ENCODE measurements at places on chromosomes 6 and 20.

DNA sequence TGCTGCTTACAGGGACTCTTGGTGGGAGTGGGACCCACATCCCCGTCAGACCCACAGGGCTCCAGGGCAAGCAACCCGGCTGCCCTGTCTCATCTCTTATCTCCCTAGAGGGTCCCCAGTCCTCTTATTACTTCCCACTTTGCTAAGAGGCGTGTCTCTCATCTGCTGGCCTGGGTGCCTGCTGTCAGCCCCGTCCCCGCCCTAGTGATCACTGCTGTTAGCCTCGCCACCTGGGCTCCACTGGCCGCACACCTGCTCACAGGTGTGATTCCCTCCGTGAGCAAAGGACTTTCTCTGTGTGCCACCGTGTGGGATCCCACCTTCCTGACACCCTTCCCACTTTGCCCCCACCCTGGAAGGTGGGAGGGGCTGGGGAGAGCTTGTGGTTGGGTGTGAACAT is 57.6 kb downstream of the TCP11 start:
- no peak for ATAC-seq

DNA sequence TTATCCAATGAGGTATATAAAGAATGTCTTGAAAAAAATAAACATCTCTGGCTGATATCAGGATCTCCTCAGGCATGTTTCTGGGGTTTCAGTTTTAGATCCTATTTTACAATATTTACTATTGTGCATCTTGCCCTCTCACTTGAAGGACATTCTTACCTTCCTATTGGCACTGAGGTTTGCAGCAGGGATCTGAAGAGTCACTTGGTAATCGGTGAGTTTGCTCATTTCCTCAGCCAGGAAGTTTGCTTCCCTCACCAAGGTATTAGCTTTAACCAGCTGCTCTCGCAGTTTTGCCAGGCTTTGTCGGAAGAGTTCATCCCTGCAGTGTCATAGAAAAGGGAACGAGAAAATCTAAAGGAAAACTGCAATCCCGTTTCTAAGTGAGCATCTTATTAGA is 101.9 kb upstream of the NUP153 start:
- no peak for ATAC-seq

GRCh38 chr20:4009309-4009708 is 6.0 kb downstream of the RNF24 start:
- no peak for ATAC-seq

DNA sequence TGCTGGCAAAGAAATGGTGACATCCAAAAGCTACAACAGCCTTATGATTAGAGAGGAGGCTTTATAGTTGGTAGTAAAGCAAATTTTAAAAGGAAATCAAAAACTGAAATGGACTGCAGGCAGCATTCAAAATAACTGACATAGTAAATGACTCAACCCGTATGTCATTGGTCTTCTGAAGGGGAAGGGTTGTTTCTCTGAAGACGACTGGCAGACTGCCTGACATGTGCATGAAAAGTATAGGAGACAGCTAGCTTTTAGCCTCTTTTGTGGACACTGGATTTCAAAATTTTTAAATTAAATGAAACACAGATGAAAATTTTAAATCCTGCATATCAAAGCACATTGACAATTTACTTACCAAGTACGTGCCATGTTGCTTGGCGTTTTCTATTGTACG is 90.7 kb downstream of the TRMT6 start:
- ATAC-seq, result no peak

DNA sequence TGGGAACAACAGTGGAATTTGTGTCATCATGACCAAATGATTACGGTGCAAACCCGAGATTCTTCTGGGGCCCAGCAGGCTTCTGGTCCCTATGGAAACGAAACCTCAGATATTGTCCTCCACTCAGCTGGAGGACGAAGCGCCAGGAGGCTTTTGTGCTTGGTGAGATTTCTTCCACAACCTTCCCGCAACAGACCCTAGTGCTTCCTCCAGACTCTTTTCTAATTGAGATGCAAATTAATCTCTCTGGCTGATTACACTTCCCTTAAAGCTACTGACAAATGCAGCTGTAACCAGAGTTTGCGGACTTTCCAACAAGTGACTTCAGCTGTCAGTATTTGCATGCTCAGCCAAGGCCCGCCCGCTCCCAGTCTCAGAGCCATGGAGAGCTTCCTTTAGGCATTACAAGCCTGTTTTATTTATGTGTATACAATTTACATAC is 96.0 kb downstream of the INSM1 start:
- ATAC-seq, result no peak
